RKO (cell line): ENCODE measurements at places on chromosomes 2 and 18.

DNA sequence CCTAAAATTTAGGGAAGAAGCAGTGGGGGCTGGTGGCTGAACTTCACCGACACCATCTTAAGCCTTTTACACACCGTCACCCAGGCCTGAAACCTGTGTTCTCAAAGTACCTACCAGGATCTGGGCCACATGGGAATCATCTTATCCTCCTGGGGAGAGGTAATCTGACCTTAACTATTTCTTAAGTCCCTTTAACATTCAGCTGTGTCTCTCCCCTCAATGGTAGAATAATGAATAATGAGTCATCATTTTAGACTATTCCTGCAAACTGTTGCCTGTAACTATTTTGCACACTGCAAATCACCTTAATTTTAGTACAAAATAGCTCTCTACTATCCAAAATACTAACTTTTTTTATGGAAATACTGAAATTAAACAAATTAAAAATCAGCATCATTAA, 149.4 kb upstream of the KLF7 start:
- DNase-seq = no peak

- DNase-seq = peak; percentile 90
These were observed at the start of gene FAHD2A for GRCh38 chr2:95402370-95403203. FAHD2A (plus strand) TSS chr2:95402708; CDS start chr2:95405559, 2,851 bp downstream.

- DNase-seq = no peak
These were observed at the start of gene FN1 for GRCh38 chr2:215435870-215436704. FN1 (minus strand) TSS chr2:215436068; CDS start chr2:215435802, 266 bp downstream.

GRCh38 chr2:182038576-182038975, 52.9 kb downstream of the PPP1R1C start:
- DNase-seq = peak; percentile 54

DNA sequence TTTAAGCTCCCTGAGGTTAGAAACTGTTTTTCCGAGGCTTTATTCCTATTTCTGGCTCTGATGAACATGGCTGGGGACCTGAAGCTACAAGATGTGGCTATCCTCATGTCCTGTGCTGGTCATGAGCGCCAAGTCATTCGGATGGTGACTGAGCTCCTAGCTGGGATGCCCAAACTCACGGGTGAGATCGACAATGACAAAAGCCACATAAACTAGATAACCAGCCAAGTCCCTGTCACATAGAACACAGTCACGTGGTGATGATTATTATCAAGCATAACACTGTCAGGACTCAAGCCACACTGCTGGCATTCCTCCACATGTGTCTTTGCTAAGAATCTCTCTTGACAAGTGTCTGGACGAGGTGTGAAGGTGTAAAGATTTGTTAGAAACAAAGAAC, 274.9 kb downstream of the CLIP4 start:
- DNase-seq = no peak

DNA sequence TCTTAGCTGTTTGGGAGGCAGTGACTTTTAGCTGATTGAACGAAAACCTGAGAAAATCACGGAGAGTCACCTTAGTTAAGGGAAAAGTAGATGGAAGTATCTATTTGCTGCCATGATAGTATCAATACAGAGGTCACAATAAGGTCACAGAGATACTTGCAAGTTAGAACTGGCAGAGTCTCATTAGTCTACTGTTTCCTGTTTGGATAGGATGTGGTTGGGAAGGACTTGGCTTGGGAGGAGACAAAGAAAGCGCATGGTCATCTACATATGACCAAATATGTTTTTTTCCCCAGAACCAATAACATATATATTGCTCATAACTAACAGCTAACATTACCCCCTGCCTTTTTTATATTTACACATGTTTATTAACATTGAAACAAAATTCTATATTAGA, 78.4 kb upstream of the AQP4 start:
- DNase-seq = no peak

DNA sequence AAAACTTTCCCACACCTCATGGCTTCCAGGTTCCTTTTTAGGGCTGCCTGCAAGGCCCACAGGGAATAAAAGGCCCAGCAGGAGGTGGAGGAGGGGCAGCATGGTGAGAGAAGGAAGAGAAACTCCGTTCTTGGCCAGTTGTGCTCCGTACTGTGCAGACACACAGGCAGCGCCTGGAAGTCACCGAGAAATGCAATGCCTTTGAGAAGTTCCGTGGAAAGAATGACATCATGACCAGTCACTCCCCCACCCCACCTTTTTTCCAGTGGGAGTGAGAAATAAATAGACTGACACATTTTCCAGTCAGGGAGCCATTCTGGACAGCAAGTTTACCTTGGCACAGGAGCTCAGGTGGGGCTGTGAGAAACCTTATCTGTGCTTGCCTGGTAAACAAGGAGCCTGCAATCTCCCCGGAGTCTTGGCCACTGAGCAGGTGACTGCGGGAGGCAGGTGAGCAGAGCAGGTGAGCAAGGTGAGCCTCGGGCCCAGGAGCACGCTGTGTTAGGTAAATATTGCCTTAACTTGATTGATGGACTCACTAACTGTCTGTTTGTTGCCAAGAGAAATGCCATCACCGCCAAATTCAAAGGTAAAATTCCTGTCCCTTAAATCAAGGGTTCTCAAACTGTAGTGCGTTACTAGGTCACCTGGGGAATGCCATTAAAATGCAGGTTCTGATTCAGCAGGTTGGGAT, 13.5 kb upstream of the LBH start:
- DNase-seq = no peak

DNA sequence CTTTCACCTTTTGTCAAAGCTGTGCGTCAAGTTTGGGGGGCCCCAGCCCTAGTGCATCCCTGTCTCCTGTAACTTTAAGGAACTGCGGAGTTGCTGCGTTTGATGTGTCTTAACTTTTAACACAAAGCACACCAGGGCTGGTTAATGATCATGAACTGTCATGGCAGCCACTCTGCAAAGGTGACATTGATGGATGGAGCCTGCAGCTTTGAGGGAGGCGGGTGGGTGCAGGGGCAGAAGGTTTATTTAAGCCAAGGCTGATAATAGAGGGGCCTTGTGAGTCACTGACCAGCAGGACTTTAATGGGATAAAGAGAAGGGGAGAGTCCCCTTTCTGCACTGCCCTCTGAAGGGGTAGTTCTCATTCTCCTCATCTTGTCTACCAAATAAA, 190.2 kb upstream of the GATA6 start:
- no peak for DNase-seq

- no peak for DNase-seq
These were observed 32.1 kb downstream of the RNMT start for GRCh38 chr18:13758622-13759021.

GRCh38 chr2:30135541-30135940, 11.3 kb upstream of the YPEL5 start:
- no peak for DNase-seq

- peak; percentile 58 for DNase-seq
These were observed at the start of gene CABLES1 for GRCh38 chr18:23134780-23135549. CABLES1 (plus strand) TSS chr18:23135485; CDS start chr18:23135763, 278 bp downstream.

- no peak for DNase-seq
These were observed 22.1 kb downstream of the PRKAG3 start for GRCh38 chr2:218809515-218809914.

DNA sequence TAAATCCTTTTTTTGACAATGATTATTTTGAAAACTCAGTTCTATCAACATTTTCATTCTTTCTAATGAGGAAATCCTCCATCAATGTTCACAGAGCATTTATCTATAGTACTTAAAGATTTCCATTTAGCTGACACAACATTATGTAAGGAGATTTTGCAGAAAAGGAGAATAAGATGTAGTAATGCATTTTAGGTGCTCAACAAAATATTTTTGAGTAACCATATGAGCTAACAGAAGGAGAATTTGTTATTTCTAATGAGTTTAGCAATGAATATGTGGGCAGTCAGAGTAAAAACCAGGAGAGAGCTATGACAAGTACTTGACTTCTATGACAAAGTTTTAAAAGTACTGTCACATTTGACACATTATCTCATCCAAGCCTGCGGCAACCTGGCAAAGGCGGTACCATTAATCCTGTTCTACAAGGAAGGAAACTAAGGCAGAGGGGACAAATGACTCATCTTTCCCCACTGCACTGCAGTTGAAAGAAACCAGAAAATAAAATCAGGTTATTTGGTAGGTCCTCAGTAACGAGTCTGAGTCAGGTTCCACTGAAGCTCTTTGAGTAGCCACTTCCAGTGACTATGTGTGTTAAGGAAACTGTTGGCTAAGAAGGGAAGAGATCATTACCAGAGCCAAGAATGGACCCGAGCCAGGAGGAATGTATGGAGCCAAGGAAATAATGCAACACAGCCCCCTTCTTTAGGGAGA, 134.1 kb upstream of the ITGB6 start:
- no peak for DNase-seq

DNA sequence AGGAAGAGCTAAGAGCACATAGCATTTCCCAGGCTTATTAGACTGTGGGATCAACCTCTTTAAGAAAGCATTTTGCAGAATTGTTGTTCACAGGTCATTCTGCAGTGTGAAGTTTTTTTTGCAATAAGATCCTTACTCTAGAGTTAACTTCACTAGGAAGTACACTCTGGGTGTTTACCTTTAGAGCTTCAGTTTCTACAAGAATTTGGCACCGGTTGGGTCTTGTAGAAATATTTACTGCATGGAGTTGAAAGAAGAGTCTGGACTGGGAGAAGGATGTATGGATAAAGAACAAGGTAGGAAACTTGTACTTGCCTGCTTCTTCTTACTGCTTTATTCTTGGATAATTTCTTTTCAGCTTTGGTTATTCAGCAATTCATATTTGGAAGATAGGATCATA, 944.9 kb upstream of the GYPC start:
- DNase-seq = no peak

DNA sequence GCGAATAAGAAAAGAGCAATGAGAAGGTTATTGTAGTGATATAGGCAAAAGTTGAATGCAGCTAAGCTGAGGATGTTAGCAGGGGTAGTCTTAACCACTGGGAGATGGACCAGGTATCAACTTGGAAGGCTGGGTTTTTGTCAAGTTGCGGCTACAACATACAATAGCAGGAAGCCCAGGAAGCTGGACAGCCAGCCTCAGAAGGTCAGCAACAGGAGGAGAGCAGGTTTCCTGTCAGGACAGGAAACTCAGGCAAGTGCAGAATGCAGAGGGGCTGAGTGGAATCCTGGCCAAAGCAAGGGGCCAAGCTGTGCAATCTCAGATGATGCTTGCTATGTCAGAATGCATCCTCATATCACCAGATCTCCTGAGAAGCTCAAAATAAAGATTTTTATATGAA, 530.0 kb upstream of the ID2 start:
- no peak for DNase-seq

DNA sequence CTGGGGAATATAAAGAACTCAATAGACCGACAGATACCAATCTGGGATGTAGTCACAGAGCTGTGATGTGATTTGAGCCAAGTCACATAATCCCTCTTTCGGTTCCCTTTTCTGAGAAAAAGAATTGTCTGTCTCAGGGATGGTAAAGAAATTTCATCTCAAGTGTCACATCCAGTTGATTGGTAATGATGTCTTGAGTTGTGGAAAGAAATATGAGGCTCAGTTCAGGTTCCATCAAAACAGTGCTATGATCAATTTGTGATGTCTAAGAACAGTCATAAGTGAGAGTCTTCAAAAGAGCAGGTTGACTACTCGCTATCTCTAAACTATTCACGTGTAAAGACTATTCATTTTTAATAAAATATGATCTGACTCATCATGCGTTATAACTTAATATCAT, 223.3 kb downstream of the METTL4 start:
- no peak for DNase-seq

DNA sequence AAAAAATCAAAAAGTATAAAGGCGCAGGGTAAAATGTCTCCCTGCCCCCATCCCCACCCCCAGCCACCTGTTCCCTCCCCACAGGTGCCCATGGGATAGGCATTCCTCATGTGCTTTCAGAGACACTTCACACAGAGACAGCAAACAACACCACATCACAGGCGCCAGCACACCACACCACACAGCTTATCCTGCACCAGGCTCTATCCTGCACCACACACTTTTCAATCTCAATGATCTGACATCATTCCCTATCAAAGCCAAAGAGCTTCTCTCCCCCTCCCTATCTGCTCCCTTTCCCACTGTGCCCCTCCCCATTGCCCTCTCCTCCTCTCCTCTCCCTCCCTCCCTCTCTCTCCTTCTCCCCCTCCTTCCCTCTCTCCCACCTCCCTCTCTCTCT, 15.5 kb downstream of the FAM178B start:
- DNase-seq = no peak

DNA sequence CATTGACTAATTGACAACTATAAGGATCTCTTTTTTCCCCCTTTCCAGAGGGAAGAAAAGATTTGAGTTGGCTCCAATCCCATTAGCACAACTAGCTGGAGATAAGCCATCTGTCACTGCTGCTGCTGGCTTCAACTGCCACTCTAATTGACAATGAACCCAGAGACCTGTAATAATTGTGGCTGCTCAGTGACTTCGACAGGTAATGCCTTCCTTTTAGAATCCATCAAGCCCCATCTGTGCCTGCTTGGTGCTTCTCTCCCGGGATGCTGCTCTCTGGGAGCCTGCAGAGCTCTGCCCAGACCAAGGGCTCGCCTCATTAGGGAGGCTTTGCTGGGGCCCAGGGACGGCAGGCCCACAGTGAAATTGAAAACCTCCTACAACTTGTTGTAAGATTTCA, 376.7 kb upstream of the SOX11 start:
- no peak for DNase-seq

GRCh38 chr2:113720167-113720566, 36.3 kb downstream of the SLC35F5 start:
- peak; percentile 71 for DNase-seq

DNA sequence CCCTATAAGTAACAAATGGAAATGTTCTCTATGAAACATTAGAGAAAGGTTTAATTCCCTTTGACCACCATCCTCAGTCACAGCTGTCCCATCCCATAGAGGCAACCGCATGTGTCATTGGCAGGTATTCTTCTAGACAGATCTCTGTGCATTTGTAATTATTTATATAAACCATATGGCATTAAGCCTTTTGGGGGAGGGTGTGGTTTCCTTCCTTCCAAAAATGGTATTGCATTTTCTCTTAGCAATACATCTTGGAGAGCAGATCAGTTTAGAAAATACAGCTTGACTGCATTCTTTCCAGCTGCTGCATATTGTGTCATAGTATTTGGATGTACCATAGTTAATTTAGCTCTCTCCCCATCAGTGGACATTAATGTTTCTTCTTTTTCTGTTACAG, 57.7 kb downstream of the LCLAT1 start:
- DNase-seq = no peak

GRCh38 chr2:169452080-169452479, 27.2 kb upstream of the BBS5 start:
- DNase-seq = peak; percentile 65

DNA sequence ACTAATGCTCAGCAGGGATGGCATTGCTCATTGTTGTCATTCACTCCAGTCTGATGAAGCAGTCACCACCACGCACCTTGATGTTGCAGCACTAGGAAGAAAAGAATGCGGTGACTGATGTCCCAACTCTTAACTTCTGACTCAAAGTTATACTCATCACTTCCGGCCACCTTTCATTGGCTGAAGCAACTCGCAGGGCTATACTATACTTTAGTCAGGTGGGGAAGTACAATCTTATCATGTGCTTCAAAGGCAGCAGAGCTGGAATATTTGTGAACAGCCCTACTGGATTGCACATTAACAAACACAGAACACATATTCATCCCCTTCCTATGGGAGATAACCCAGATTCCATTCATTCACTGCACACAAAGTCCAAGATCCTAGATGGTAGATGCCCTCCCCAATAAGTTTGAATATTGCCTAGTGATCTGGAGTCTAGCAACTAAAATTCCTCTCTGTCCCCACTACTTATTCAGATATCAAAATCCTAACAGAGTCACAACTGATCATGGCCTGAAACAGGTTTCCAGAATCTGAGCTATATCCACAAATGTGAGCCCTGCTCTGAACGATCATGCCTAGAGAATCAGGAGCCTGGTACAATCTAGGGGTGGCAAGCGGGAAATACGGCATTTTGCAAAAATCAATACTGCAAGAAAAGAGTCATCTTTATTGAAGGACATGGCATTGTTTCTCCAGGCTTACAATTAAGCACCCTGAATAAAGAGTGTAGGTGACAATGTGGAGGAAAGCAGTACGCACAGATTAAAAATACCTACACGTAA, 3.4 kb upstream of the SPATS2L start:
- peak; percentile 97 for DNase-seq
